ENCODE measurements at places on chromosomes 7 and 10.

- DNase-seq, result no peak
These were observed 17.7 kb downstream of the CHST3 start for GRCh38 chr10:71981876-71982230.

- DNase-seq, result peak; percentile 82
These were observed 51.6 kb downstream of the ARMH3 start for GRCh38 chr10:102004376-102004775.

- DNase-seq, result no peak
These were observed 29.2 kb upstream of the ELOVL3 start for GRCh38 chr10:102196893-102197292.

GRCh38 chr10:132684164-132684891 lies 101.6 kb downstream of the NKX6-2 start:
- peak; percentile 62 for DNase-seq

DNA sequence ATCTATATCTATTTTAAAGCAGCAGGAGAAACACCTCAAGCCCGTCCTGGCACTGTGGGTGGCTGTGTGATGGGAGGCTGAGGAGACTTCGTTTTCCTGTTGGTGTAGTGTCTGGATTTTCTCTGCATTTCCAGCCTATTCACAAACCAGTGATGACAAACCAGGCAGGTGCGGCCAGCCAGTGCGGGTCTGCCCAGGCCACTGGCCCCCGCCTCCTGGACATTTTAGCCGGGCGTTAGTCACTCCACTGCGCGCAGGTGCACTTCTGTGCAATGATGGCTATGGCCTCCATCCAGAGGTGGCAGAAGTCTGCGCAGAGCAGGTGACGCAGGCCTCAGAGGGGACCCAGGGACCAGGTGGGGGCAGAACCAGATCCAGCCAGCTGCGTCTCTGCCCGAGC lies 64.9 kb upstream of the PITRM1 start:
- no peak for DNase-seq

- DNase-seq, result peak; percentile 51
These were observed 691.3 kb downstream of the KCNMA1 start for GRCh38 chr10:76946270-76946669.

GRCh38 chr10:23047201-23048050 lies 48.0 kb upstream of the MSRB2 start:
- no peak for DNase-seq

DNA sequence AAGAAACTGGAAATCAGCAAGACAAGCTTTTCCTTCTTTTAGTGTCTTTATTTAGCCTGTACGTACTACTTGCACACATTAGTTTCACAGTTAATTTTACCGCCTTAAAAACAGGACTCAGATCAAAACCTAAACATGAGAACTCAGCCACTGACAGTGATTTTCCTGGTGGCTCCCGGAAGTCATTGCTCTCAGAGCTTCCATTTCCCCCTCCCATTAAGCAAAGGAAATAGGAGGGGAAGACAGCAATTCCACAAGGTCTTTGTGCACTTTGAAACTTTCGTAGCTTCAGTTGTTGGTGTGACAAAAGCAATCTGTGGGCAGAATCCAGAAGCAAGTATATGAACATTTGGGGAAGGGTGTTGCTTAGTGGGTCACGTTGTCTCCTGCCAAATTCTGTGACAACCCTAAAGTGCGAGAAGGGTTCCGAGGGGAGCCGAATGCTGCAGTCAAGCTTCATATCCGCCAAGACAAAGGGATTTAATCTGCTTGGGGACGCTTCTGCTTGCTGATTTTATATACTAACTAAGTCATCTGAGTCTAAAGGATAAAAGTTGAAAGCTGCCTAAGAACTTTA lies 30.4 kb downstream of the FAM53B start:
- DNase-seq, result no peak

- DNase-seq, result no peak
These were observed 109.9 kb downstream of the HECTD2 start for GRCh38 chr10:91519899-91520514.

GRCh38 chr7:47638679-47639315 lies 56.9 kb upstream of the TNS3 start:
- DNase-seq, result no peak

DNA sequence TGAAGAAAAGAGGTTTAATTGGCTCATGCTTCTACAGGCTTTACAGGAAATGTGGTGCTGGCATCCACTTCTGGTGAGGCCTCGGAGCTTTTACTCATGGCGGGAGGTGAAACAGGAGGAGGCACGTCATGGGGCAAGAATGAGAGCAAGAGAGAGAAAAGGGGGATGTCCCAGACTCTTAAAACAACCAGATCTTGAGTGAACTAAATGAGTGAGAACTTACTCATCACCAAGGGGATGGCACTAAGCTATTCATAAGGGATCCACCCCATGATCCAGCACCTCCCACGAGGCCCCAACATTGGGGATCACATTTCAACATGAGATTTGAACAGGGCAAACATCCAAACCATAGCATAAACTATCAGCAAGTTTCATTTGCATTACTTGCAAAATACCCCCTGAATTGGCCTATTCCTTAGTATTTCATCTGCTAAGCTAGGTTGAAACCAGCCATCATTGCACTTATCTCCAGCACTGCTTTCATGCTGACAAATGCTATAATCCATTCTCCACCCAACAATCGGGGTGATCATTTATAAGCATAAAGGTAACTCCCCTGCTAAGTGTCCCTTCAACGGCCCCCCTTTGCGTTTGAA lies 179.0 kb downstream of the NOC3L start:
- peak; percentile 96 for DNase-seq

DNA sequence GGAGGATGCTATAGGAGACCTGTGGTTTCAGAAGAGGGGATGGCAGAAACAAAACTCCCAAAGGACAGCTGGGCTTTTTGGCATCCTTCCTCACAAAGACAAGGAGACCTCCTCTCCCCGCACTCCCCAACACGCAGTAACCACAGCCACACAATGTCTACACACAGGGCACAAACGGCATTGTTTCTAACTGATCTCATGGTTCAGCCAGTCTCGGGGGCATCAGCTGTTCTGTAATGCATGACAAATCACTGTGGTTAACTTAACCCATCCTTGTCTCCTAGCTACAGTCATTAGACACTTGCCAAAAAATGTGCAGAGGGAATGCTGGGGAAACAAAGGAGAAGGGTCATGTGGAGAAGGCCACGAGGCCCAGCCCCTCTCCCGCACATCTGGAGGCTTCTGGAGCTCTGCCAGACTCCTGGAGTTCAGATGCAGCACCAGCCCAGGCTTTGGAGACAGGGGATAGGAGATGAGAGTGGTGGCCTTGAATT lies 7.6 kb upstream of the ADAMTS14 start:
- DNase-seq, result peak; percentile 99

- no peak for DNase-seq
These were observed 33.5 kb downstream of the HSPA12A start for GRCh38 chr10:116708877-116709276.

- DNase-seq, result no peak
These were observed 51.3 kb upstream of the VIPR2 start for GRCh38 chr7:159195946-159196345.

- peak; percentile 61 for DNase-seq
These were observed 69.4 kb downstream of the MCMBP start for GRCh38 chr10:119803264-119803663.

DNA sequence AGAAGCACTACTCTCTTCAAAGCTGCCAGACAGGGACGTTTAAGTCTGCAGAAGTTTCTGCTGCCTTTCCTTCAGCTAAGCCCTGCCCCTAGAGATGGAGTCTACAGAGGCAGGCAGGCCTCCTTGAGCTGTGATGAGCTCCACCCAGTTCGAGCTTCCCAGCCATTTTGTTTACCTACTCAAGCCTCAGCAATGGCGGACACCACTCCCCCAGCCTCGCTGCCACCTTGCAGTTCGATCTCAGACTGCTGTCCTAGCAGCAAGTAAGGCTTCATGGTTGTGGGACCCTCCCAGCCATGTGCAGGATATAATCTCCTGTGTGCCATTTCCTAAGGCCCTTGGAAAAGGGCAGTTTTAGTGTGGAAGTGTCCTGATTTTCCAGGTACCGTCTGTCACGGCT lies 74.3 kb downstream of the TMEM26 start:
- no peak for DNase-seq

- DNase-seq, result no peak
These were observed 7.9 kb downstream of the GPRIN2 start for GRCh38 chr10:46548498-46549090.

DNA sequence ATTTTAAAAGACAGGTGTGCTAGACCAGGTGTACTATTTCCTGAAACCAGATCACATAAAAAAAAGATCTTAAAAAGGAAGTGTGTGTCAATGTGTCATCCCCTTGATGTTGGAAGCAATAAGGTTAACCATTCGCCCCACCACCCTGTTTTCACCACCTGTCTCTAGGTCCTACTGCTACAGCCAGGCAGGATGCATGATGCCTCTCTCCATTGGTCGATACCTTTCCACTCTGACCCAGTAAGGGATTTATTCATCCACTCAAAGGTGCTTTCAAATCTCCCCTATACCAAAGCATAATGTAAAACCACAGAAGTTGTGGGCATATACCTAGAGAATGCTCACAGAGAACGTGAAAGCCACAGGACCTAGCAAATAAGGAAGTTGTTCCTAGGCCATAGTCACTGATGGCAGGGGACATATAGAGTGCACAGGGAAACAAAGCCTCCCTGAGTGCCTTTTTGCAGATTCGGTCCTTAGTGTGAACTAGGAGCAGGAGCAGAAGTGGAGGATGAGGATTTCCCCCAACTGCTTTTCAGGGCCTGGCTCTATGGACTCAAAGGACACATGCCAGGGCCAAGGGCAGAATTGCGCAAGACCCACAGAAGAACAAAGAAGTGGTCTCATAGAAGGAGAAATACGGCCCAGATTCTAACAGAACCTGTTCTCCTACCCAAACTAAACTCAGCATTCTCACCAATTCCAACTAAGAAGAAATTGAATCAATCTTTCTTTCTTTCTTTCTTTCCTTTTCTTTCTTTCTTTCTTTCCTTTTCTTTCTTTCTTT lies 631.5 kb upstream of the NRP1 start:
- no peak for DNase-seq

- DNase-seq, result no peak
These were observed 103.7 kb upstream of the CTBP2 start for GRCh38 chr10:125264091-125264490.

DNA sequence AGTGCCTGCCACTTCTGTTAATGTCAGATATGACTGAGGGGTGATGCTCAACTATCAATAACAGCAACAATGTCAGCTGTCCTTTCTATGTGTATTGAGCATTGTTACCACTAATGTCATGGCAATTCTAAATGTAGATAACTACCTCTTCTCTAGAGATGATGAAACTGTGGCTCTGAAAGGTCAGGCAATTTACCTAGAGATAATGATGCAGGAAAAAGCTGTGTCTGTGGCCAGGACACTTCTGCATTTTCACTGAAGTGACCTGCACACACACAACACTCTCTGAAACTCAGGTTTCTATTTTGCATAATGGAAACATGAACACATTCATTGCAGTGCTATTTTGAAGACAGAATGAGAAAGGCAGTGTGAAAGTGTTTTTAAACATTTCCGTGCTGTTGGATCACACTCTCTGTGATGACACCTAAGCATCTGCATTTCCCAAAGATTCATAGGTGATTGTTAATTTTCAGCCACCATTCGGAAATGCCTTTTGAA lies 148.2 kb downstream of the KCND2 start:
- DNase-seq, result no peak

DNA sequence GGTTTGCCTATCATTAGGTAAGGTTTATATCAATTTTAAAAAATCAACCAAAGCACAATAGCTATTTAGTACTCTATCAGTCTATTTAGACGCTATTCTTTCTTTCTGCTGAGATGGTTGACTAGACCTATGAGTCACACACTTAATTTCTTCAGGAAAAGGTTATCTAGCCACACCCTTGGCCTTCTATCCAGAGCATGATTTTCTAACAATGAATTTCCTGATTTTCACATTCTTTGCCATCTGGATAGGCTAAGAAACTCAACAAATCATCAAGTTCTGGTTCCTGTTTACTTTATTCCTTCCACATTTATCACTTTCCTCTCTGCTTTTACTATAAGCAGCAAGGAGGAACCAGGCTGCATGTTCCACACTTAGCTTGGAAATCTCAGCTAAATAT lies 8.1 kb downstream of the PRPS1L1 start:
- peak; percentile 35 for DNase-seq

- peak; percentile 74 for DNase-seq
These were observed 42.2 kb upstream of the MAGI2 start for GRCh38 chr7:79495544-79496272.

DNA sequence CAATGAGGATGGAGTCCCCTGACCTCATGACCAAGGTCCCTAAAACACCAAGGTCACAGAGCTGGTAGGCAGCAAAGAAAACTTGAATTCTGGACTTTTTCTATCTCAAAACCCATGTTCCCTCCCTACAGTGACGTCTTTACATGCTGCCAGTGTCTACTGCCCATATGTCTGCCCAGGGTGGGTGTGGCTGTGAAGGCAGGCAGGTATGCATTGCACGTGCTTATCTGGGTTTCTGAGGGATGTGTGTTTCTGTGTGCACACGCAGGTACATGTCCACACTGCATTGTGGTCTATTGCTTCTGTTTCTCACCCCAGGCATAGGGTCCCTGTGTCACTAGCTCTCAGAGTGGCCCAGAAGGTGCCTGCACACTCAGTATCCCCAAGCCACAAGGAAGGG lies 13.5 kb downstream of the ATP6V1F start:
- no peak for DNase-seq

DNA sequence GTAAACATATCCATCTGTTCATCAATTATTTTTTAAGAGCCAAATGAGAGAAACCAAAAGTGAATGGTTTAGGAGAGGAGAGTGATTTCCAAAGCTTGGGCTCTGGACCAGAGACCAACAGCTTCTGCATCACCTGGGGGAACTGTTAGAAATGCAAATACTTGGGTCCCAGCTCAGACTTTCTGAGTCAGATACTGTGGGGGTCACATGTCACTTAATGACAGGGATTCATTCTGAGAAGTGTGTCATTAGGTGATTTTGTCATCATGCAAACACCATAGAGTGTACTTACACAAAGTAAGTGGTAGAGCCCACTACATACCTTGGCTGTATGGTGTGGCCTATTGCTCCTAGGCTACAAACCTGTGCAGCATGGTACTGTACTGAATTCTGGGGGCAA lies 128.5 kb upstream of the PRR15 start:
- DNase-seq, result no peak

DNA sequence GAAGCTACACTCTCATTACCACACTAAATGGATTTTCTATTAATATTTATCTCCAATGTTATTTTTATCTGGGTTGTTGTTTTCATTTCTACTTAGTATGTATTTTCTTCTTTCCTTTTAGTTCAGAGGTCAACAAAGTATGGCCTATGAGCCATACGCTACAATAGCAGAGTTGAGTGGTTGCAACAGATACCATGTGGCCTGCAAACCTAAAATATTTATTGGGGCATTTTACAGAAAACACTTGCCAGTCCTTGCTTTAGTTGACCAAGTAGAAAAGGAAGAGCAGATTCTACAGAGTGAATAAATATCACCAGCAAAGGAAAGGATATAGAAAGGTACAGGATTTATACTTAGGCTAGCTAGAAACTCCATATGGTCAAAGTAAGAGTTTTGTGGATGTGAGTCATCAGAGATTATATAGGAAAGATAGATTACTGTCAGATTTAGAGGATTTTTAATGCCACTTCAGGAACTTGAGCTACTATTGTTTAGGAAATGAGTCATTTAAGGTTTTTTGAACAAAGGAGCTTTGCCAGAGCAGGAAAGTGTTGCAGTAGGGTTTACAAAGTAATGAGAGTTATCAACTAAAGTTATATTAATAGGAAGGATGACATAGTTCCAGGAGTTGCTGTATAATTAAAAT lies 323.3 kb upstream of the KAT6B start:
- DNase-seq, result peak; percentile 37

GRCh38 chr10:88162852-88163251 lies 299.4 kb downstream of the PTEN start:
- no peak for DNase-seq

GRCh38 chr7:159049266-159050025 lies 95.2 kb downstream of the VIPR2 start:
- DNase-seq, result no peak

- DNase-seq, result no peak
These were observed 203.2 kb downstream of the AHR start for GRCh38 chr7:17501441-17502212.

All from brain microvascular endothelial cell (primary cell).